ENCODE measurements at places on chromosomes 7 and 10. TPM values are rescaled to one million over a fixed set of nuclear protein-coding genes. Genes with fewer than 3 reads are reported as not detected.

DNA sequence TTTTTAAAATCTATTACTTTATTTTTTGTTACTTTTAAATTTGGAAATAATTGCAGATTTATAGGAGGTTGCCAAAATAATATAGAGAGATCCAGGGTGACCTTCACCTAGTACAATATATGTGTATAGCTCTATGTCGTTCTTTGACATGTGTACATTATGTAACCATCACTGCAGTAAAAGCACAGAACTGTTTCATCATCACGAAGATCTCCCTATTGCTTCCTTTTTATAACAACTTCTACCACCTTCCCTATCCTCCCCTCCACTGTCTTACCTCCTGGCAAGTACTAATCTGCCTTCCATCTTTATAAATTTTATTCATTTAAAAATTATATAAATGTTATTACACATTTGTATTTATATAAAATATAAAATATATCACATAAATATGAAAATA lies 251.0 kb downstream of the AUTS2 start:
- no peaks in the 10 kb centered on the region for H3K27me3 ChIP-seq
- DNase-seq = no peak
- no peak overlapping the region for H3K4me3 ChIP-seq
- no peaks in the 10 kb centered on the region for H3K36me3 ChIP-seq
- no peak overlapping the region for H3K27ac ChIP-seq
- H3K4me1 ChIP-seq = peaks cover 2% of the 10 kb centered on the region

- no peaks in the 10 kb centered on the region for H3K4me1 ChIP-seq
- H3K27me3 ChIP-seq = no peaks in the 10 kb centered on the region
- no peak overlapping the region for H3K4me3 ChIP-seq
- H3K36me3 ChIP-seq = no peaks in the 10 kb centered on the region
- DNase-seq = no peak
Measured at GRCh38 chr10:30596013-30596412, 33.5 kb downstream of the LYZL2 start.

GRCh38 chr10:124124123-124124768 lies 30.8 kb upstream of the CHST15 start:
- DNase-seq = no peak
- H3K27me3 ChIP-seq = no peaks in the 10 kb centered on the region
- no peak overlapping the region for H3K4me3 ChIP-seq
- H3K36me3 ChIP-seq = no peaks in the 10 kb centered on the region

DNA sequence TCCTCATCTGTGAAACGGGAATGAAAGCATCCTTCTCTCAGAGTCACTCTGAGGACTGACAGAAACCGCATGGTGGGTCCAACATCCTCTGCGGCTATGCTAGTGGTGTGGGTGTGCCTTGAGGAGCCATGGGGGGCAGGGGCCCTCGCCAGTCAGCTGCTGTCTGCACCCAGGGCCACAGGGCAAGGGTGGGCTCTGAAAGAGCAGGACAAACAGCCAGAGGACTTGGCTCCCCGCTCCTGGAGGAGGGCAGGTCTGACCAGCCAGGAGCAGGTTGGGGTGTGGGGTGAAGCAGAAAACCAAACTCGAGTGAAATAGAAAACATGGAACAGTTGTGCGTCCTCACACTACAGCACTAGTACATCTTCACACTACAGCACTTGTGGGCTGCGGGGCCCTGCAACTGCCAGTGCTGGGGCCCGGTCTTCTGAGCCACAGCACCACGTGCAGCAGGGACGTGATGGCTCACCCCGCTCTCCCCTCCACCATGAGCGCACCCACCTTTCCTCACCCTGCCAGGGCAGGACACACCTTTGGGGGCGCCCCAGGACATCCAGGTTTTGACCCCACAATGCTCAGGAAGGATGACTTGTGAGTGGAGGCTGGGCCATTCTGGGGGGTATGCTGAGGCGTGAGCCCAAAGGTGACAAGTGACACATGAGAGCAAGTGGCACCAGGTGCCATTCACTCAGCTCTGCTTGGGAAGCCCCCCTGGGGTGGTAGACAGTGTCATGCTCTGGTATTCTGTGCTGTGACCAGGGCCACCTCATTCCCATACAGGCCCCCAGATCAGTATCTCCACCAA lies 96.1 kb upstream of the RET start:
- no peak for DNase-seq
- H3K27me3 ChIP-seq = no peaks in the 10 kb centered on the region
- no peaks in the 10 kb centered on the region for H3K36me3 ChIP-seq
- no peak overlapping the region for H3K27ac ChIP-seq
- peaks cover 9% of the 10 kb centered on the region for H3K4me1 ChIP-seq

DNA sequence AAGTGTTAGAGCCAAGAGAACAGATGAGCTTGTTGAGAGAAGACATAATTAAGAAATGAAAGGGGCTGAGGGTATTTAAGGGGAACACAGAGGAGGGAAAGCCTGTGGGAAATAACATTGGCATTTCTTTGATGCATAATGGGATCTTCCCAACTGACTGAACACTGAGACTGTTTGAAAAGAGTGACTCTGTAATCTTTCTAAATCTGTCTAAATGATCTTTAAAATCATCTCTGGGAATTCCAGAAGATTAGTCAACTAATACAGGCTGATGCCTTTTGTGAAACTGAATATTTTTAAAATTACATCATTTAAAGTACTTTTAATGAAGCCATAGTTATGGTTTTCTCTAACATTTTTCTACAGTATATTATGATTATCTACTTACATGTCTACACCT lies 17.4 kb upstream of the SLC35G1 start:
- peaks cover 7% of the 10 kb centered on the region for H3K4me1 ChIP-seq
- H3K27me3 ChIP-seq = no peaks in the 10 kb centered on the region
- no peak overlapping the region for H3K4me3 ChIP-seq

GRCh38 chr7:113915956-113916355 lies 2.9 kb downstream of the PPP1R3A start:
- no peak overlapping the region for H3K4me3 ChIP-seq
- H3K36me3 ChIP-seq = no peaks in the 10 kb centered on the region
- DNase-seq = no peak
- no peaks in the 10 kb centered on the region for H3K27me3 ChIP-seq
- no peak overlapping the region for H3K27ac ChIP-seq
- peaks cover 2% of the 10 kb centered on the region for H3K4me1 ChIP-seq

- H3K36me3 ChIP-seq = peaks cover 80% of the 10 kb centered on the region
- H3K4me3 ChIP-seq = no peak overlapping the region
- H3K4me1 ChIP-seq = peaks cover 4% of the 10 kb centered on the region
- H3K27ac ChIP-seq = no peak overlapping the region
Measured at GRCh38 chr7:5382281-5382892, 41.2 kb downstream of the TNRC18 start.

- no peaks in the 10 kb centered on the region for H3K4me1 ChIP-seq
- no peak for DNase-seq
- no peak overlapping the region for H3K4me3 ChIP-seq
- no peak overlapping the region for H3K27ac ChIP-seq
Measured at GRCh38 chr10:27637601-27638000, 108.0 kb downstream of the MKX start.

- no peaks in the 10 kb centered on the region for H3K27me3 ChIP-seq
- peak; percentile 20 for DNase-seq
- peaks cover 14% of the 10 kb centered on the region for H3K4me1 ChIP-seq
- H3K36me3 ChIP-seq = no peaks in the 10 kb centered on the region
- H3K4me3 ChIP-seq = no peak overlapping the region
Measured at GRCh38 chr10:124063750-124064603, 29.4 kb downstream of the CHST15 start.

GRCh38 chr10:99984211-99985034 lies 25.3 kb downstream of the DNMBP start:
- H3K27me3 ChIP-seq = no peaks in the 10 kb centered on the region
- peaks cover 9% of the 10 kb centered on the region for H3K36me3 ChIP-seq
- H3K4me3 ChIP-seq = no peak overlapping the region
- no peak overlapping the region for H3K27ac ChIP-seq
- peak; percentile 42 for DNase-seq
- H3K4me1 ChIP-seq = peaks cover 11% of the 10 kb centered on the region

The CDNF gene
- 3.9 TPM for polyA plus RNA-seq

The LRRC18 gene
- polyA plus RNA-seq = not detected

The DNAH11 gene
- polyA plus RNA-seq = 0.33 TPM

The AGFG2 gene
- 23.9 TPM for polyA plus RNA-seq
